ENCODE measurements at places on chromosomes 11 and 22.

GRCh38 chr22:26401726-26402125, 27.3 kb upstream of the ASPHD2 start:
- no peak for DNase-seq

- DNase-seq, result no peak
Observed at GRCh38 chr11:10490032-10490397, 35.0 kb downstream of the AMPD3 start.

DNA sequence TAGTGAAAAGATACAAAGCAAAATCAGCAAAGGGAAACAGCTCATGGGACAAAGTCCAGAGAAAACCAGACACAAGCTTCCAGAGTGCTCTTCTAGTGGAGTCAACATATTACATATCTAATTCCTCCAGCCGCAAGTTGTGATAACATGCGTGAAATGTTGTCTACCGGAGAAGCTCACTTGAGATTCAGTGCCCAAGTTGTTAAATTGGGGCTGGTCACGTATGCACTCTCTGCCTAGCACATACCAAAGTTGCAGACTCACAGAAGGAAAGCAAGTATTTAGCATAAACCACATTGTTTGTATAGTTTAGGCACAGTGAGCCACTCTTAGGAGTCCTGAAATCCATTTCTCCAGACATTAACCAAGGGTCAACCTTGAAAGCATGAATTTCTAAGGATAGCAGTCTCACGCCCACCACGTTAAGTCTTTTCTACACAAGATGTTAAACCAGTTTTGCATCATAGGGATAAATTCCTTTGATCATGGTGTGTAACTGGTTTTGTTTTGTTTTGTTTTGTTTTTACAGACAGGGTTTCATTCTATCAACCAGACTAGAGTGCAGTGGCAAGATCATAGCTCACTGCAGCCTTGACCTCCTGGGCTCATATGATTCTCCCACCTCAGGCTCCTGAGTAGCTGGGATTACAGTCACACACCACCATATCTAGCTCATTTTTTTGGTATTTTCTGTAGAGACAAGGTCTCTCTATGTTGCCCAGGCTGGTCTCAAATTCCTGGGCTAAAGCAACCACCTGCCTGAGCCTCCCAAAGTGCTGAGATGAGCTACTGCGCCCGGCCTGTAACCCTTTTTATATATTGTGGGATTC, 39.5 kb upstream of the EP300 start:
- DNase-seq, result no peak

DNA sequence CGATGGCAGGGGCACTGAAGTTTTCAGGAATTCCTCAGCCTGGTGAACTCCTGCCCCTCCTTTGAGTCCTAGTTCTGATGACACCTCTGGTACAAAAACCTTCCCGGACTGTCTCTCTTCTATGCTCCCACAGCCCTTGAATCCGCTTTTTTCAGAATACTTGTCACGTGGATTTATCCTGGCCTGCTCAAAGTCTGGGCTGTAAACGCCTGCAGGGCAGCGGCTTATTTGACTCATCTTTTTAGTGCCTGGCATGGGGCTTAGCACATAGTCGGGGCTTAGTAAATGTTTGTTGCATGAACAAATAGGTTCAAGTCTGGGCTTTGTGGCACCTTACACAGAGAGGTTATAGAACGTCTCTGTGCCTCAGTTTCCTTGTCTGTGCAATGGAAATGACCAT, 13.4 kb upstream of the KCNJ11 start:
- no peak for DNase-seq

- no peak for DNase-seq
Observed at GRCh38 chr11:65241692-65242091, 20.1 kb upstream of the POLA2 start.

DNA sequence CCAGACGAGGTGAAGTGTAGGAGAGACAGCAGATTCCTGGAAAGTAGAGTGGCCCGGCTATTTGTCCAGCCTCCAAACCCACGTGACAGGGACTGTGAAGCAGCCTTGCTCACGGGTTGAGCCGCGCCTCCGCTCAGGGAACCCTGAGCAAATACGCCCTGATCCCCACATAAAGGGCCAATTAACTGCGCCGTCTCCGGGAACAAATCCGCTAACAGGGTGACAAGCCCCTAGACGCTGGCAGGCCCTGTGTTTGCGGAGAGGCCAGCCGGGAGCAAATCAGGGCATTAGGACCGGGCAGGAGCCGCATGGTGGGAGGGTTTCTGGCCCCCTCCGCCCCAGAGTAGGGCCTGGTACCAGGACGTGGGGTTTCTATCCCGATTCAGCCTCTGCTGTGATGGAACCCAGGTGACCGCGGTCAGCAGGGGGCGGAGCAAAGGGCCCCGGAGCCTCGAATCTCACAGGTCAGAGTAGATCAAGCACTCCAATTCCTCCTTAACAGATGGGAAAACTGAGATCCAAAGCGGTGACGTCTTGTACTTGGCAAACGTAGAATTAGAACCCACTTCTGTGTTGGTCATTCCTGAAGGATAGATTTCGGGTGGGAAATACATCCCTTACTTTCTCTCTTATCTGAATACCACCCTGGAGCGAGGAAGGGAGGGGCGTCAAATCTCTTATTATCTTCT, 2.0 kb upstream of the ROBO3 start:
- no peak for DNase-seq

GRCh38 chr22:49964136-49965090, 3.8 kb downstream of the PIM3 start:
- DNase-seq, result no peak

DNA sequence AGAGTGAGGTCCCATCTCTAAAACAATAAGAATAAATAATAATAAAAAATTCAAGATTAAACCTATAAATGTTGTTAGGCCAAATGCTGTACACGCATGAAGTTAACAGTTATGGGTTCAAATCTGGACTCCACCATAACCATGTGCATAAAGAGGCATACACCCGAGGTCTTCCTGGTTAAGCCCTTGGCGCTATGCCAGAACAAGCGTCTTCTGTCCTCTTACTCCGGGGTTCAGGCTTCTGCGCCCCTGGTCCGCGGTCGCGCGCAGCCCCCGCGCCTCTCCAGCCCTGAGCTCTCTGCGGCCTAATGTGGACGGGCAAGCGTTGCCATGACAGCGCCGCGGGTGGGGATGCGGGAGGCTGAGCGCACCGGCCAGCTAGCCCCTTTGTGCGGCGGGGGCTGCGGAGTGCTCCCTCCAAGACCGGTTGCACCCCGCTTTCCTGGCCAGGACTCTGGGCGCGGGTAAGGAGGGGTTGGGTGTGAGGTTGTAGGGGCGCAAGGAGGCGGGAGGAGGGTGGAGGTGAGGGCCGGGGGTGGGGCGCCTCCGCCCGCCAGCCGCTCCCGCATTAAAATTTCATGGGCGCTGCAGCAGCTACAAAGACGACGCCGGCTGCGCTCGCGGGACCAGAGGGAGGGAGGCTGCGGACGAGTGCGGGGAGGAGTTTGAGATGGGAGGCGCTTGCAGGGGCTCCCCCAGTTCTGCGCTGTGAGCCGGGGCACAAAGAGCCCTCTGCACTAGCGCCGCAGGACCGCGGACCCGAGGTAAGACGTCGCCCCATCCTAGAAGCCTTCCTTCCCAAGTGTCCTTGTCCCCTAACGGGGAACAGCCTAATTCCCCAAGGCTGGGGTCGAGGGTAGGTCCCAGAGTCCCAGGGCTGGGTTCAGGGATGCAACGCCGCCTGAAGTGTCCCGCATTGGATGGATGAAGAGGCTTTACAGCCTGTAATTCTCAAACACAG, at the start of gene MIAT:
Gene MIAT (plus strand): TSS at position 698 of the 961 bp plus-strand sequence.
- no peak for DNase-seq

- DNase-seq, result no peak
Observed at GRCh38 chr22:24141586-24141985, 39.7 kb upstream of the SUSD2 start.

DNA sequence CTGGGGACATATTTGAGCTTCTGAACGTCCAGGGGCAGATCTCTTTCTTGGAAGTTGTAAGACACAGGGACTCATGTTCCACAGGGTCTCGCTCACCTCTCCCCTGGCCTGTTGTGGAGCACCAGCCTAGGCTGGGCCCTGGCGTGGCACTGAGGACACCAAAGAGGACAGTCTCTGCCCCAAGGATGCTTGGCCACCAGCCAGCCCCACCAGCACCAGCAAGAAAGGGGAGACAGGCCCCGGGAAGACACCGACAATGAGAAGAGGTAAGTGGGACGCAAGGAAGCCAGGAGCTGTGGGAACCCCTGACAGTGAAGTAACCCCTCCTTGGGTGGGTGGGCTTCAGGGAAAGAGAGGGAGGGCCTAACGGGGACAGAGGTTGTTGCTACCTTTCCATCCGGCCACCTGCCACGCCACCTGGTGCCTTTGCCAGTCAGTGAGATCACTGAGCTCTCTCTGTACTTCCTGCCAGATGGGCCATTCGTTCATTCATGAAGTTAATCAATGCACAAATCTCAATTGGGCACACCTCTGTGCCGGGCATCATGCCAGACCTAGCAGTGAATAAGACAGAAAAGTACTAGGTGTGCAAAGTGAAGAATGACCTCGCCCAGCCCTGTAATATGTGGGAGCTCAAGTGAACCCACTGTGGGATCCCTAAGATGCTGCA, 11.1 kb downstream of the APOL5 start:
- no peak for DNase-seq

- DNase-seq, result peak; percentile 11
Observed at GRCh38 chr22:30754971-30755758, 60.5 kb downstream of the OSBP2 start.

GRCh38 chr11:129853518-129854231, 38.0 kb downstream of the TMEM45B start:
- DNase-seq, result peak; percentile 3

DNA sequence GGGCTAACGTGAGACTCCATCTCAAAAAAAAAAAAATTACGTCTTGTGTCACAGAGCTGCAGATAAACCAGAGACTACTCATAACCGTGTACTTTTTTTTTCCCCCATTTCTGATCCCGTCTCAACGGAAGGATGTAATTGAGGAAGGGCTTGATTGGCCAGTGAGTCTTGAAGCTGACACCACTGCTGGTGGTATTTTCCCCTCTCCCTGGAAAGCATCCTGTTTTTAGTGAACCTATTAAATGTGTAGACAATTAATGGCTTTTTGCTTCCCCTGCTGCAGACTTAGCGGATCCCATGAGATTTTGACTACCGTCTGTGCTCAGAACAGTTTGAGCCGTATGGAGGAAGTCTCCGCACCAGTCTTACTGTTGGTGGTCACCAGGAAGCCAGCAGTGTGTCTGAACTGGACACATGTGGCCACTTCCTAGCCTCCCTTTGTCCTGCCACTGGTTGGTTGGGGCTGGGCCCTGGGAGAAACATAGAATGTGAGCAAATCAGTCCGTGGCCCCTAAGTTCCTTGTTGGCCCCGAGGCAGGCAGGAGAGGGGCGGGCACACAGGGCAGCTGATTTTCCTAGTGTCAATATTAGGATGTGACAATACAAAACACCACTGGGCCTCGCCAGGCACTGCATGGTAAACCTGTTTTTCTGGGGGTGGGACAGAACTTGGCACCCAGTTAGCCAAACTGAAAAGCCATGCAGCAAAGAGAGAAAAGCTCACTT, 3.1 kb downstream of the BIK start:
- no peak for DNase-seq

- no peak for DNase-seq
Observed at GRCh38 chr11:24683583-24683982, 186.7 kb downstream of the LUZP2 start.

GRCh38 chr11:36729825-36730224, 131.8 kb upstream of the RAG2 start:
- no peak for DNase-seq

- DNase-seq, result no peak
Observed at GRCh38 chr11:70675697-70676374, 277.5 kb downstream of the CTTN start.

GRCh38 chr11:122593473-122594420, 61.8 kb upstream of the UBASH3B start:
- DNase-seq, result no peak

- DNase-seq, result no peak
Observed at GRCh38 chr11:914747-915501, 4.3 kb upstream of the CHID1 start.

- no peak for DNase-seq
Observed at GRCh38 chr22:44883011-44883421, 126.8 kb downstream of the PHF21B start.

- no peak for DNase-seq
Observed at GRCh38 chr11:67136156-67136555, 17.1 kb downstream of the KDM2A start.

- no peak for DNase-seq
Observed at GRCh38 chr11:14645015-14645912, 1.7 kb downstream of the PDE3B start.

GRCh38 chr22:33984656-33985285, 64.5 kb upstream of the LARGE1 start:
- DNase-seq, result no peak

- DNase-seq, result no peak
Observed at GRCh38 chr22:19149991-19150390, at the start of gene GSC2. TSS of gene GSC2 (minus strand) at chr22:19150292. CDS start at chr22:19150283, 9 bp downstream.

- no peak for DNase-seq
Observed at GRCh38 chr11:105799728-105800462, 190.0 kb downstream of the GRIA4 start.

GRCh38 chr11:47446833-47447232, 2.1 kb downstream of the RAPSN start:
- DNase-seq, result no peak

DNA sequence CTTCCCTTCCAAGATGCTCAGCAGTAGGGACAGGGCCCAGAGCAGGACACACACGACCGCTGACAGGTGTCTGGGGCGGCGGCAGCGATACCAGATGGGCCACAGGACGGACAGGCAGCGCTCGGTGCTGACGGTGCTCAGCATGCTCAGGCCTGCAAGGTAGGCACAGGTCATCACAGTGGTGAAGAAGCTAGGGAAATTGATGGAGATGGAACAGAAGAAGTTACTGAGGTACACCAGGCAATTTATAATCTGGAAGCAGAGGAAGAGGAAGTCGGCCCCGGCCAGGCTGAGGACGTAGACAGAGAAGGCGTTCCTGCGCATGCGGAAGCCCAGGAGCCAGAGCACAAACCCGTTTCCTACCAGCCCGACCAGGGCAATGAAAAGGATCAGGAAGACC, 4.6 kb downstream of the MRGPRX2 start:
- DNase-seq, result no peak

DNA sequence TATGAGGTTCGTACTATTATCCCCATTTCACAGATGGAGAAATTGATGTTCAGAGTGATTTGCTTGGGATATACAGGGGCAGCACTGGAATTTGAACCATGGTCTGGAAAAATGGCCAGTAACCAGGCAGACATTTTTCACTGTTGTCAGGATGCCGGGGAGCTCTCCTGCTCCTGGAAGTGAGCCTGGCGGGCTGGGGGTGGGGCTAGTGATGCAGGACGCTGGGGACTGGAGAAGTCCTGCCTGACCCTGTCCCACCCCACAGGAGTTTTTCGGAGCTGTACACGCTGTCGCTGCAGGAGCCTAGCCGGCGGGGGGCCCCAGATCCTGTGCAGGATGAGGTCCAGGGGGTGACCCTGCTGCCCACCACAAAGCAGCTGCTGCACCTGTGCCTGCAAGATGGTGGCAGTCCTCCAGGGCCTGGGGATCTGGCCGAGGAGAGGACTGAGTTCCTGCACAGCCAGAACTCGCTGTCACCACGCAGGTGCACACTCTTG, 11.1 kb downstream of the SIPA1 start:
- no peak for DNase-seq

GRCh38 chr11:11782532-11783110, 59.2 kb upstream of the USP47 start:
- DNase-seq, result no peak

- DNase-seq, result no peak
Observed at GRCh38 chr11:63767267-63767564, 1.4 kb downstream of the ZFTA start.

All from stimulated activated CD4-positive, alpha-beta T cell treated with anti-CD3 and anti-CD28 coated beads, Interleukin-1b, Interleukin-23, amount 100 ng/mL, for 1 hour (primary cell).